ENCODE measurements at places on chromosomes 5 and 9. TPM values are rescaled to one million over a fixed set of nuclear protein-coding genes. Genes with fewer than 3 reads are reported as not detected.

Gene NIM1K
- total RNA-seq = 0.22 TPM

Gene PDZD2
- total RNA-seq = 21.5 TPM

Gene PAEP
- total RNA-seq = not detected

Gene RMI1
- 9.2 TPM for total RNA-seq

Gene LIFR
- 62.4 TPM for total RNA-seq

Gene EIF4E1B
- total RNA-seq = not detected

Gene AQP3
- 1.3 TPM for total RNA-seq

Gene RHOBTB3
- total RNA-seq = 154 TPM

Gene SPACA9
- 5.8 TPM for total RNA-seq

Gene RASGRF2
- 4.5 TPM for total RNA-seq

Gene IL33
- total RNA-seq = 4.7 TPM

Gene GARNL3
- 51.1 TPM for total RNA-seq

Gene ZNF879
- total RNA-seq = 8.6 TPM

Gene PFN3
- not detected for total RNA-seq

Gene SWI5
- 24.3 TPM for total RNA-seq

Gene FSTL4
- total RNA-seq = 11.5 TPM

Gene GRM6
- total RNA-seq = not detected

Gene ENTPD2
- 5.2 TPM for total RNA-seq

Gene CDO1
- total RNA-seq = 13.1 TPM

Gene FOXD4
- total RNA-seq = 0.35 TPM

Gene PLEKHG4B
- 71.2 TPM for total RNA-seq

Gene SLCO6A1
- 6.2 TPM for total RNA-seq

Gene CKMT2
- 2.3 TPM for total RNA-seq

Gene IL5
- not detected for total RNA-seq

Gene PDCD1LG2
- not detected for total RNA-seq

Gene CCDC152
- total RNA-seq = not detected

Gene SAPCD2
- total RNA-seq = 5.9 TPM

Gene CNOT8
- 58.3 TPM for total RNA-seq

Gene GABRA1
- not detected for total RNA-seq

Gene CCNJL
- total RNA-seq = 9.7 TPM

Gene SLC36A3
- not detected for total RNA-seq

Gene GBGT1
- total RNA-seq = 31.8 TPM
